HuH-7 (cell line): ENCODE measurements at places on chromosomes 16 and 17.

DNA sequence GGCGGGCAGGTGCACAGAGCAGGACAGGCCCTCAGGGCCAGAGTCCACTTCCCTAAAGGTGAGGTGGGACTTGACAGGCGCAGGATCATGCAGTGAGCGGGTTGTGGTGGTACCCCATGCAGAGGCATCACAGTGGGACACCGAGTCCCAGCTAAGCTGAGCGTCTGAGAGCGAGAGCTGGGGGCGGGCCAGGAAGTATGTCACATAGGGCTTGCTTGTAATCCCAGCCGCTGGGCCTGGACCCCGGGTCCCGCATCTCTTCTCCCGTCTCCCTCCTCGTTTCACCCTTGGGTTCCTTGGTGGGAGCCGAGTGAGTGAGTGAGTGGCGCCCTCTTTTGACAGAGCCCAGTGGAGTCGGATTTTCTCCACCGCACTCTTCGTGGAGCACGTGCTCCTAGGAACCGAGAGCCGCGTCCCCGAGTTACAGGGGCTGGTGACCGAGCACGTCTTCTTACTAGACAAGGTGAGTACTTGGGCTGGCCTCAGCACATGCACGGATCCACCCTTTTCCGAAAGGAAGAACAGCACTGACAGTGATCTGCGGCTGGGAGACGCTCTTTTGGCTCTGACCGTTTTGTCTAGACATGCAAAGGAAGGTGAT, 50.8 kb upstream of the ENDOV start:
- peak; percentile 69 for DNase-seq

- DNase-seq: no peak
Observed at GRCh38 chr16:74775255-74775654, 635 bp upstream of the FA2H start.

DNA sequence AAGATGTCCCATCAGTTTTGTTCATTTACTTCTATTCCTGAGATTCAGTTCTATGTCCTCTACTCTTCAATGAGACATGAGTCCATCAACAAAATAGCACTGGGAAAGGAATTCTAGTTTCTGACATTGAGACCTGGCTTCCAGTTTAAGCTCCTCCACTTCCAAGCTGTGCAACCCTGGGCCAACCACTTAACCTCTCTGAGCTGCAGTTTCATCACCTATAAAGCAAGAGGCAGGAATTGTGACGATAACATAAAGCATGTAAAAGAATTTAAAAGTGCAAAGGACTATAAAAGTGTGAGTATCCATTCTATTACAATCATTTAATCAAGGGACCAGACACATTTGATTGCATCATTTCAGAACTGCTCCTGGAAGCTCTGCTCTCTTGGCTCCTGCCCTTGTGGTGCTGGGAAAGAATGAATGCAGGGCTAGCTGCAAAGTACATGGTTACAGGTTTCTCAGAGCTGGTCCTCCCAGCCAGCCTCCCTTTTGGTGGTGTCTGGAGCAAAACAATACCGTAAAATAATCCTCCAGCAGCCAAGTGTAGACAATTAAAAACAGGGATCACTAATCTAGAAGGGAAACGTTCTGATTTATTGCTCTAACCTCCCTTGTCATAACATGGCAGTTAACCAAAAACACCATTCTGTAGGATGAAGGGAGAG, 113.9 kb downstream of the VPS53 start:
- no peak for DNase-seq

GRCh38 chr17:45409659-45410076, 23.0 kb downstream of the ARHGAP27 start:
- no peak for DNase-seq

DNA sequence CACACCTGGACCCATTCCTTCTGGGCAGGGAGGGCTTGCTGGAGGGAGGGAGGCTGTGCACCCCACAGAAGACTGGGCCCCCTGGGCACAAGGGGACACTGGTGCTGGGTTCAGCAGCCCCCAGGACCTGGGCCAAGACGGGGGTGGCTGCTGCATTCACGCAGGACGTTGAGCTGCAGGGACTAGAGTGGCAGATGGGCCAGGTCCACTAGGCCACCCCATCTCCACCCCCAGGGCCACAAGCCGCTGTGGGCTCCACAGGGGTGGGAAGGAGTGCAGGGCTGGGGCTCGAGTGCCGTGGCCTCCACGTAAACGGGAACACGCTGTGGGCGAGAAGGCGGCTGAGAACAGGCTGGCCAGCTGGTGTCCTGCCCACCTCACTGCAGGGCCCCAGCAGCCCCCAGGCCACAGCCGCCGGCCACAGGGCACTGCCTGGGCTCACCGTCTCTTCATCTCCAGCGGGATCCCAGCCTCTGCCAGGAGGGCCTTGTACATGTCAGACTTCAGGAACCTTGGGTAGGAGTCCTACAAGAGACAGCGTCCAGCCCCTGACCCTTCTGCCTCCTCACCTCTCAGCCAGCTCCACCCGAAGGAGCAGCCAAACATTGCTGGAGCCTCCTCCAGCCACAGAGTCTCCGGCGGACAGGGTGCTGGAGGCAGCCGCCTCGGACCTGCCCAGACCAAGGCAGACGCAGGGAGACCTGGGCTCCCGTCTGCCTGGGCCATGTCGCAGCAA, 6.5 kb downstream of the RGS11 start:
- DNase-seq: no peak

DNA sequence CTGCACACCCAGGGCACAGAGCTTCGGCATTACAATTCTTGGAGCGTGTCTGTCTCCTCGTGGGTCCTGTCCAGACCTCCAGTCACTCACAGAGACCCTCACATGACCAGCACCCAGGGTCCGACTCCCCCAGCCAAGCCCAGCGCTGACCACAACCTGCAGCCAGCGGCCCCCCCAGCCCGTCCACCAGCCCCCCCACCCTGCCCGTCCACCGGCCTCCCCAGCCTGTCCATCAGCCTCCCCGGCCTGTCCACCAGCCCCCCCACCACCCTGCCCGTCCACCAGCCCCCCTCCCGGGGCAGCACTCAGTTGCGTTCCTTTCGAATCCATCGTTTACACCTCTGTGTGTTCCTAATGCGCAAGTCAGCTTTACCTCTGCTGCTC, 5.8 kb downstream of the SECTM1 start:
- no peak for DNase-seq

GRCh38 chr17:61335845-61336655, 63.6 kb upstream of the TBX2 start:
- DNase-seq: peak; percentile 65

GRCh38 chr16:58464047-58464915, 35.7 kb upstream of the NDRG4 start:
- peak; percentile 25 for DNase-seq

DNA sequence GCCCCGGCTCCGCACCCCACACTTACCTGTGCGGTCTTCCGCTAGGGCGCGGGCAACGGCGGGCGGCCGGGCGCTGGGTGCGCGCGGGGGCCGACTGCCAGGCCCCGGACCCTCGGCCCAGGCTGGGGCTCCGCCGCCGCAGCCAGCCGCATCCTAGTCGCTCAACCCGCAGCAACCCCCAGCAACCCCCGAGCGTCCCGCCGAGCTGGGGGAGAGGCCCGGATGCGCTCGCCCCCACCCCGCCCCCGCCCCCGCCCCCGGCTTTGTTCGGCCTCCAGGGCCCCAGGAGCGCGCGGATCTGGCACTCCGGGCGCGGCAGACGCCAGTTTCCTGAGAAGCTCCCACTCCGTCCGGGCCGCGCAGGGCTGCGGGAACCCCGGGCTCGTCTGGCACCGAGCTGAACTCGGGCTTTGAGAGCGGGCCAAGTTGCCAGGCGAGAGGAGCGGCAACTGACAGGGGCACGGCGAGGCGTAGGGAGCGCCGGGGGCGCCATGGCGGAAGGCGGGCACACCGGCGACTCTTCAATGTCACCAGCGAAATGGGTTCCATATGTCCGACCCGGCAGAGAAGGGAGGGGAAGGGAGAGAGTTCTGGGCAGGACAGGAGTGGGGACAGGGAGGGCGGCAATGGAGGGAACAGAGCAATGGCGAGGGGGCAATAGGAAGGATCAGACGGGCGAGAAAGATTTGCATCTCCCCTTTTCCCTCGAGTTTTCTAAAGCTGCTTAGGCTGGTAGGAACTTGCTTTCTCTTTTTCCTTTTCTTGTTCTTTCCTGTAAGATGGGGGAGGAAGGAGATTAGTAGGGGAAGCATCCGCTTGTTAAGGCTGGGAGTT, 13.7 kb downstream of the HOXB4 start:
- DNase-seq: no peak

- DNase-seq: no peak
Observed at GRCh38 chr16:84686707-84687298, 13.0 kb upstream of the USP10 start.

DNA sequence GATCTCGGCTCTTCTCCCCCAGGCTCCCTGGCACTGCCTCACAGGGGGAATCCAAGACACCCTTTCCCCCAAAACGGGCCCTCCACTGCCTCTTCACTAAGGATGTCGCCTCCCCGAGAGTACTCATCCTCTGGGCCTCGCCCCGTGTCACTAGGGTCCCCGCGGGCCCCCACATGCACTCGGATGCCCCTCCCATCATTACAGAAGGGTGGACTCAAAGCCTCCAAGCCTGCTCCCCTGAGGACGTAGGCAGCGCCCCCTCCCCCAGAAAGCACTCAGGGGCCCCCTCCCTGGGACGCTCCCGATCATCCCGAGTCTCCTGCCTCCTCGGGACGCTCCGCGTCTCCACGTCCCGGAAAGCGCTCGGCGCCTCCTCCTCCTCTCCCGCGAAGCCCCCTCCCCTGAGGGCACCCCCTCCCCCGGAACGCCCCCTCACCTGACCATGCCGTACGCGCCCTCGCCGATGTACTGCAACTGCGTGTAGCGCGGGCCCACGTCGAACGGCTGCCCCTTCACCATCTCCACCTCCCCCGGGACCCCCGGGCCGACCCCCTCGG, 338 bp downstream of the MAPK3 start:
- DNase-seq: no peak

- no peak for DNase-seq
Observed at GRCh38 chr17:34895383-34895782, 65.9 kb downstream of the CCT6B start.

DNA sequence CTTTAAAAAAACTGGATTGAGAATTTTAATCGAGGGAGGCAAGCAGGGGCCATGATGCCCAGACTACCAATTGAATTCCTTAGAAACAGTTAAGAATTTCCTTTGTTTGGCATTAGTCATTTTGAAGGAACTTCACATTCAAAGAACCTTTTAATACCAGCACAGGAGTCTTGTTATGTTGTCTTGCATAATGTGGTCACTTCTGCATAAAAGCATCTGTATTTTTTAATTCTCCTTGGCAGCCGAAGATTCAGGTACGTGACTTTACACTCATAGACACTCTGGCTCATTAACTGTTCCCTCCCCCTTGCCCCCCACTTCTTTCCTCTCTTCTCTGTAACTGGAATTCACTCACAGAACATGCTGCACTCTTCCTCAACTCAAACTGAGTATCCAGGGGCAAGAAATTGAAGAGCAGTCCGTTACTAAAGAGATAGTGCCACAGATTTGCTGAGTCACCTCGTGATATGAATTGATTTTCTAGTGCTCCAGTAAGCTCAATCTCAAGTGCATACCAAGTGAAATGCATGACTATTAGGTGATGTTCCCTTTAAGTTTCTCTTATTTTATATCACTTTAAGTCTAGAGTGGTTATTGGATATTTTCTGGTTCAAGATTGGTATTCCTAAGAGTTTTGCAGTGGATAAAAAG, 572.2 kb upstream of the SOX9 start:
- no peak for DNase-seq

DNA sequence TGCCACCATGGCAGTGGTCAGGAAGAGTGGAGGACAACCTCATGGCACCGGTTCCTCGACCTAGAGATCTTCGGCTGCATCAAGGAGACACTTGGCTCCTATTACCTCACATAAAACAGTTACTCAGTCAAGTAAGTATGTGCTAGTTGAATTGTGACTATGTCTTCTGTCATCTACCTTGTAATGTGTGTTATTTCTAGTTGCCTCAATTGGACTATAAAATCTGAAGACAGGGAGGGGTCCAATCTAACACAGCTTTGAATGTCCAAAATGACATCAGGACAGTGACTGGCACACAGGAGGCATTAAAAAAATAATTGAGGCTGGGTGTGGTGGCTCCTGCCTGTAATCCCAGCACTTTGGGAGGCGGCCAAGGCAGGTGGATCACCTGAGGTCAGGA, 17.2 kb downstream of the C16orf86 start:
- no peak for DNase-seq

GRCh38 chr16:4938683-4939030, 1.7 kb upstream of the PPL start:
- DNase-seq: no peak

DNA sequence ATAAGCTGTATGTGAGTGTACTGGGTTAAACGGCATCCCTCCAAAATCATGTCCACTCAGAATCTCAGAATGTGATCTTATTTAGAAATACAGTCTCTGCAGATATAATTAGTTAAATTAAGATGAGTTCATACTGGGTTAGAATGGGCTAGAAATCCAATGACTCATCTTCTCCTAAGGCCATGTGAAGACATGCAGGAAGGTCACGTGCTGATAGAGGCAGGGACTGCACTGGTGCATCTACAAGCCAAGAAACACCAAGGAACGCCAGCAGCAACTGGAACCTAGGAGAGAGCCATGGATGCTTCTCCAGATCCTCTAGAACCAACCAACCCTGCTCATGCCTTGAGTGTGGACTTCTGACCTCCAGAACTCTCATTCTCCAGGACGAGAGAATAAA, 241.0 kb downstream of the XYLT1 start:
- no peak for DNase-seq

DNA sequence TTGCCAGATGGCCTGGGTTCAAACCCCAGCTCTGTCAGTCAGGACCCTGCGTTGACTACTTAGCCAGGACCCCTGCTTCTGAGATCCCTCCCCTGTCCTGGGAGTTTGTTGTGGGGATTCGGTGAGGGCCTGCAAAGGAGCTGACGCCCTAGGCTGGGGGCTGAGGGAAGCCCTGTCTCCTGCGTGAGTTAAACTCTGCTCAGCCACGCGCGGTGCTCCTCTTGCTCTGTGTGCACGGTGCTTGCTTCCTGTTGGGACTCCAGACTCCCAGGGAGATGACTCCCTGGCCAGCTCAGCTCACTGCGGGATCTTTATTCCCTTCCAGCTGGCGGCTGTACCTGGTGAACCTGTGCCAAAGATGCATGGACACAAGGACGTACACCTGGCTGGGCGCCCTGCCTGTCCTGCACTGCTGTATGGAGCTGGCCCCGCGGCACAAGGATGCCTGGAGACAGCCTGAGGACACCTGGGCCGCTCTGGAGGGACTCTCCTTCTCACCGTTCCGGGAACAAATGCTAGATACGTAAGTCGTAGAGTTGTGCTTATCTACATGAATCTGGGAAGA, 37.4 kb downstream of the RNF213 start:
- no peak for DNase-seq

DNA sequence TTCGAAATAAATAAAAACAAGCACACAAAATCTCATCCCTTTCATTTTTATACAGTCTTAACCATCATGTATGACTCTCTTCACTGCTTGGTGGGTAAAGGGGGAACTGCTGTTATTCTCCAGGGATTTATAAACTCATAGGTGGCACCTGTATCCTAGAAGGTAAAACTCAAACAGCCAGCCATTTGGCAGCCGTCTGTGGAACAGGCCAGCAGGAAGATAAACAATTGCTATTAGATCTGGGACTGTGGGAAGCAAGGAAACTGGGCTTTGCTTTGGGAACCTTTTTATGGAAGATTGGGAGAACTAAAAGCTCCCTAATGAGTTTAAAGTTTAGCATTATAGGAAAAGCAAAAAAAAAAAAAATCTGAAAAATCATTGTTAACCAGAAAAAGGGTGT, 126.0 kb downstream of the TANGO6 start:
- DNase-seq: no peak
